ENCODE measurements at places on chromosomes 3 and 15.
A peak's percentile ranks its signal among the peaks of the same experiment; 100 is the strongest.

- DNase-seq: peak; percentile 10
Measured at GRCh38 chr15:52529341-52529924, 753 bp upstream of the MYO5A start.

GRCh38 chr15:71691458-71692417 is 118.6 kb upstream of the NR2E3 start:
- no peak for DNase-seq

GRCh38 chr15:60626669-60627068 is 147.7 kb upstream of the ICE2 start:
- DNase-seq: no peak

DNA sequence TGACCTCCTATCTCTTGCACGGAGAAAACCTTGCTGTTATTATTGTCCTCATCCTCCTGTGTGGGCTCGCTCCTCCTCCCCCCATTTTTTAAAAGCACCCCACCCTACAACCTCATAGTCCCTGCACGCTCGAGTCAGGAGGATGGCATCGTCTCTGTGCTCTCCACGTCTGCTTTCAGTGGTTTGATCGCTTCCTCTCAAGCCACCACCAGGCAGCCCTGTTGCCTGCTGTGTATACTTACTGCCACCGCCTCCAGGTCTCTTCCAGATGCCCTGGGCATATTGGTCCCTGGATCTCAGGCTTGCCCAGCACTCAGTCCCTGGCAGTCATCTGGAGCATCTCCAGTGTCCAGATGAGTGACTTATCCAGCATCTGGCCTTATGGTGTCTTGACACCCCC is 42.1 kb upstream of the GCNT3 start:
- no peak for DNase-seq

- DNase-seq: no peak
Measured at GRCh38 chr15:65414841-65415621, 7.7 kb downstream of the IGDCC4 start.

DNA sequence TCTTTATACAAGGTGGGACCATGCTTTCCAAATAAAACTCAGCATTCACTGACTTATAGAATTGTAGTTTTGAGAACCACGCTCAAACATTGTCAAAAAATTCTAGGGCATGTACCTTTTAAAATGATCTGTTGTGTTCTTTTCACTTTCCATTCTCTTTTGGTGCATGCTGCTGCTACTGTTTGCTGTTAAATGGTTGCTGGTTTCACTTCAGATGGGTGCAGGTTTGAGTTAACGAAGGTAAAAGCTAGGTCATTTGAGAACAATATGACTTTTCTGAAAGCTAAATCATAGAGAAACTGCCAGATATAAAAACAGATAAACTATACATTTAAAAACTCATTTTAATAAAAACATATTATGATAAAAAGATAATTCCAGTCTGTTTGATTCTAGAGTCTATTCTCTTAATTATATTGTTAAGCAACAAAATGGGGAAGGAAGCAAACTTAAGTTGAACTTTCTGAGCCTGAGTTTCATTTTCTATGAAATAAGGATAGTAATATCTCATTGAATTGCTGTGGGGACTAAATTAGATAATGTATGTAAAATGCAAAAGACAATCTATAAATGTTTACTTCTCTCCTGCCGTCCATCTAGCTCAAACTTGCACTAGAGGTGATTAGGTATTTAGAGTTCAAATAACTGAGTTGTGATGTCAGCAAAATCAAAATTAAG is 82.4 kb downstream of the OXSM start:
- no peak for DNase-seq

DNA sequence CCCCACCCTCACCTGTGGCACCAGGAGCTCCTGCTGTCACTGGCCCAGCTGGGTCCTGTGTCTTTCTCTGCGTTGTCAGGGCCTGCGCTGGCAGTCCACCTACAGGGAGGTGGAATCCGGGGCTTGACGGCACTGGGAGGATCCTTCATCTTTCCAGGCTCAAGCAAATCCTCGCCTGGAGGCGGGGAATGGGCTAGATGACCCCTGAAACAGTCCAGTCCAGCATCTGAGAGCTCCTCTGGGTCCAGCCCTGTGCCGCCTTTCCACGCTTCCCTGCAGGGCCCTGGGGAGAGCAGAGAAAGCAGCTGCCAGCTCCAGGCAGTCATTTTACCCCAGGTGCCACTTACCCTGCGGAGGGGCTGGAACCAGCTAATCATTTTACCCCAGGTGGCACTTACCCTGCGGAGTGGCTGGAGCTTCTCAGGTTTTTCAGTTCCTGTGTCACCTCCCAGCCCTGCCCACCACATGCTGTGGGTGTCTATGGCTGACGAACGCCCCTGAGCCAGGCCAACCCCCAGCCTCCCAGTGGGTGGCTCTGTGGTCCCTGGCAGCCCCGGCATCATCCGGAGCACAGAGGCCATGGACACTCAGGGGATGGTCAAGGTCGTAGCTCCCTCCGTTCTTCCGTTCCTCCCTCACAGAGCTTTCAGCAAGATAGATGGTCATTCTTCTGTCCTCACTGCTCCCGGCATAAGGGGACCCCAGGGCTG is 17.9 kb upstream of the ADIPOQ start:
- no peak for DNase-seq

DNA sequence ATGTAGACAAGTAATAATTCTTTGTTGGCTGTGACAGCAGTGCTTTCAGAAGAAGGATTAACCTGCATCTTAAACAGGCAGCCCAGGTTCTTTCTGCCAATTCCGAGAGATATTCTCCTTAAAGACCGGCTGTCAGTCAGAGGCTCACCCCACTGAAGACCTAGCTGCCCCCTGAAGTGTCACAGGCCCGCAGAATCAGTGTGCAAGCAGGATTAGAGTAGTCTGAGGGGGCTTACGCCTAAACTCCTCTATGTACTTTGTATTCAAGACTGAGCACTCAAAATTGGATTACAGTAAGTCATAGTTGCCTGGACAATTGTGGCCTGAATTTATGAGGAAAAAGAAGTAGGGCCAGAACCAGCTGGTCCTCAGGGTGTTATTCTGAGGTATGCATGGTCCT is 342.9 kb downstream of the CLSTN2 start:
- DNase-seq: no peak

GRCh38 chr15:67914537-67915460 is 75.0 kb upstream of the RNU6-1 start:
- no peak for DNase-seq

DNA sequence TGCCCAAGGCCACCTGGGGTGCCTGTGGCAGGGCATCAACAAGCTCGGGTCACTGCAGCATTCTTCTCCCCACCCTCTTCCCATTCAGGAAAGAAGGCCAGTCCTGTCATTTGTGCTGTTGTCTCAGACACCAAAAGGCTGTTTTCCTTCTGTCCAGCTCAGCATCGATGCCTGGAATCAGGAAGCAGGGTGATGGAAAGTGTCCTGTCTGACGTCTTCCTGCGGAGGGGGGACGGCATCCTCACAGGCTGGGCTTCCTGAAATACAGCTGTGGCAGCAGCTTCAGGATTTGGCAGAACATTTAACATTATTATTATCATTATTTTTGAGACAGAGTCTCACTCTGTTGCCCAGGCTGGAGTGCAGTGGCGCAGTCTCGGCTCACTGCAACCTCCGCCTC is 33.0 kb upstream of the ANKDD1A start:
- no peak for DNase-seq

DNA sequence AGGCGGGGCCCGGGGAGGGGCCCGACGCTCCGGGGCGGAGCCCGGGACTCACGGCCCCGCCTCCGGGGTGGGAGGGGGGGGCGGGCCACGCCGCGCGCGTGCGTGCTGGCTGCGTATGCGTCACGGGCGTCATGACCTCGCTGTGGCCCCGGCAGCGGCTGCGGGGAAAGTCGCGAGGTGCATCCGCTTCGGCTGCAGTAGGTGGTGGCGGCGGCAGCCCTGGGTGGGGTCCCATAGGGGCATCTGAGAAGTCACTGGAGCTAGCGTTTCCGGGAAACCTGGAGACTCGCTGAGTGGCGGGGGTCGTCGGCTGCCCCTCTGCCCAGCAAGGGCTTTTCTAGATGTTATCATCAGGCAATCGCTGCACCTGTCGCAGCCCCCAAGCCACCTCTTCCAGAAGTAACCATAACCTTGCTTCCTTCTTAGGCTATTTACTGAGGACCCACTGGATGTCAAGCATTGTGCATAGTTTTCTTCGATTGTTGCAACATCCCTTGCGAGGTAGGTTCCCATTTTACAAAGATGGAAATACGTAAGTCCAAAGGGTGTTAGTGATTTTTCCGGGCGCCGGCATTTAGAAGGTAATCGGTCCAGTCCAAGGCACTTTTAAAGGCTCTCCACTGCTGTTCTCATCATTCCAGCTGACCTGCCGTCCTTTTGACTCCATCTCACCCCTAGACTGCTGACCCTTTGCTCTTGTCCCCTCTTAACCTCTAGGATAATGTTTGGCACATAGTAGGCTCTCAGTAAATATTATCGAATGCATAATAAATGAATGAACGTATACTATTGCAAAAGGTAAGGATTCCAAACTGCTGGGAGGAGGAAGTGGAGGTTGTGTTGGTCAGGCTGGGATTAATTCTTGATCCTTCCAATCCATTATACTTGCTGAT is at the start of gene GDPGP1:
GDPGP1 (plus strand) TSS at position 114 of the 893 bp plus-strand sequence. CDS start 6,700 bp downstream, outside the sequence.
- DNase-seq: peak; percentile 93

GRCh38 chr3:72756900-72757299 is 91.3 kb downstream of the SHQ1 start:
- no peak for DNase-seq

GRCh38 chr3:51708216-51708845 is 1.5 kb downstream of the GRM2 start:
- DNase-seq: no peak

GRCh38 chr3:60992395-60992794 is 258.9 kb downstream of the FHIT start:
- DNase-seq: no peak

DNA sequence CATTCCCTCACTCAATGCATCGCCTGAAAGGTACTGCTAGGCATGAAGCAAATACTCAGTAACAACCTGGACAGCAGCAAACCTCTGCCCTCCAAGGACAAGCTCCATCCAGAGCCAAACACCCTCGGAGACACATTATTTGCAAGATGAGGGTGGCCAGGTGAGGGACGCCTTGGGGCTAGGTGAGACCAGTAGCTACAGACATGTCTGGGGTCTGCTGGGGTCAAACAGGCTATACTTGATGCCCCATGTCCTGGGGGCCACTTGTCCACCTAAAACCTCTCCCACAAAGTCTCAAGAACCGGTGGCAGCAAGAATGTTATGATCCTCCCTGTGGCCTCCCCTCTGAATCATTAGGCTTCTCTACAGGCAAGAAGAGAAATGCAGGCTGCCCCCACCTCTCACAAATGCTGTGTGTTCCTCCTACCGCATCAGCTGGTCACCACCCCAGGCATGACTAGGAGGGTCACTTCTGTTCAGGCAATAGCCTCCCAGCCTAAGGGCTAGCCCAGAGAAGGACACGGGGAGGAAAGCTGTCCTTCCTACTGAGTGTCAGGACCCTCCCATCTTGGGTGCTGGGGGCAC is 54.3 kb downstream of the TBC1D2B start:
- DNase-seq: no peak

GRCh38 chr3:103919327-103919726 is 1447.4 kb upstream of the ALCAM start:
- DNase-seq: no peak

DNA sequence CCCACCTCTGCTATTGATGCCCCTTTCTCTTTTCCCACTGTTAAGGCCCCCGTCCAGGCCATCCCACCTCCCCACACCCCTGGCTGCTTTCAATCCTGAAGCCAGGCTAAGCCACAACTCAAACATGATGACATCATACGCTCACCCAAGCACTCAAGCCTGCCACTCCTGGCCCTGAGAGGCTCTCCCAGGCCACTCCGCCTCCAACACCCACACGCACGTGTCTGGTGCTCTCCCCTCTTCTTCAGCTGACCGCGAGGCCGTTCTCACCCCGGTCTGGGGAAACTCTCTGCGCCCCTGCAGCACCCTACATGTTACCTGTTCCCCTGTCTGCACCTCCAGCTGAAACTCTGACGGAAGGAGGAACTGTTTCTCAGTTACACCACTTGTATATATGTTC is 6.2 kb downstream of the ZXDC start:
- no peak for DNase-seq

DNA sequence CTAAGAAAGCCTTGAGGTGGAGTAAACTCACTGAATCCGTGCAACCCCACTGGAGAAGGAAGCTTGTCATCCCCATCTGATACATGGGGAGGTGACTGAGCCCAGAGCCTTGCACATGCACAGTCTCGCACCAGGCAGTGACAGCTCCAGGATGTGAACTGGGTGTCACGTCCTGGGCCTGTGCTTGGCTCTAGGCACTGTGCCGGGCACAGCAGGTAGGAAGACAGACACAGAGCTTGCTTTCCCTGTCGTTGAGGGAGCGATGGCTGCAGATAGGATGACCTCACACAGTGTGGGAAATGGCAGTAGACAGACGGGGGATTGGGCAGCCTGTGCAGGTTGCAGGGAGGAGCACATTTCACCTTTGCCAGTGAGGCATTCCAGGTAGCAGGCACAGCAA is 12.2 kb upstream of the ATP2B2 start:
- DNase-seq: no peak

GRCh38 chr3:38707730-38708129 is 58.2 kb upstream of the SCN5A start:
- no peak for DNase-seq

GRCh38 chr3:174812172-174812862 is 46.8 kb upstream of the NAALADL2 start:
- no peak for DNase-seq

- no peak for DNase-seq
Measured at GRCh38 chr15:31372635-31373091, 46.0 kb downstream of the KLF13 start.

DNA sequence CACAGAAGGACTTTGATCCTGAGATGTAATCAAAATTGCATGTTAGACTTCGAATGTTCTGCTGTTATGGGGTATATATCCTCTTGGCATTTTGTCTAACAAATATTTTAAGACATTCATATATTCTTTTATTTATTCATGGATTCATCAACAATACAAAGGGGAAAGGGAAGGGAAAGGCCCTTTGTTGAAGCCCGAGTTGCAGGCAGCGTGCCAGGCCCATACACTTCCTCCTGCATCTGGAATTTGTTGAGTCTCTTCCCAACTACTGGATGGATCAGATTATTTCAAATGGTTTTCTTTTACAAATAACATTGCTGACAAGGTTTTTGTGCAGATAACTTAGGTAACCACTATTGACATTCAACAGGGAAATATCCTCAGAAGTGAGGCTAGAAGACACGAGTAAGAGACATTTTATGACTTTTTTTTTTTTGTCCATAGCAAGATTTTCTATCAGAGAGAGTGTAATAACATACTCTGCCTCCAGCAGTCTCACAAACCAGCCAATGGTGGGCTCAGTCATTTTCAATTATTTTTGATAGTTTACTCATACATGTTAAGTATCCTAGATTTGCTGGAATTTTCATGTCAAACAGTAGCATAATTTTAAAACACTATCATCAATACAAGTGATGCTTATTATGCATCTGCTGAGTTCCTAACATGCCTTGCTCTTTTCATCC is 94.3 kb downstream of the RPL39L start:
- DNase-seq: no peak

GRCh38 chr3:48338635-48339034 is 5.2 kb upstream of the SPINK8 start:
- no peak for DNase-seq

GRCh38 chr3:172201136-172201869 is 161.9 kb downstream of the FNDC3B start:
- no peak for DNase-seq
